ENCODE measurements at places on chromosomes 16 and 17.
A peak's percentile ranks its signal among the peaks of the same experiment; 100 is the strongest.

DNA sequence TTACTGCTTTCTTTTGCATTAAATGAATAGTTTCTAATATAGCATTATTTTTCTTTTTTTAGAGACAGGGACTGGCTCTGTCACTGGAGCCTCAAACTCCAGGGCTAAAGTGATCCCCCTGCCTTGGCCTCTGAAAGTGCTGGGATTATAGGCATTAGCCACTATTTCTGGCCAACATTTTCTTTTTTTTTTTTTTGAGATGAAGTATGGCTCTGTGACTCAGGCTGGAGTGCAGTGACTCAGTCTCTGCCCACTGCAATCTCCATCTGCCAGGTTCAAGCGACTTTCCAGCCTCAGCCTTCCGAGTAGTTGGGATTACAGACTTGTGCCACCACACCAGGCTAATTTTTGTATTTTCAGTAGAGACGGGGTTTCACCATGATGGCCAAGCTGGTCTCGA is 2.0 kb upstream of the DUXB start:
- DNase-seq = no peak

- DNase-seq = no peak
Observed at GRCh38 chr17:52158450-52159042, at the start of gene CA10. Gene CA10, minus strand, starts transcription at chr17:52158714.

DNA sequence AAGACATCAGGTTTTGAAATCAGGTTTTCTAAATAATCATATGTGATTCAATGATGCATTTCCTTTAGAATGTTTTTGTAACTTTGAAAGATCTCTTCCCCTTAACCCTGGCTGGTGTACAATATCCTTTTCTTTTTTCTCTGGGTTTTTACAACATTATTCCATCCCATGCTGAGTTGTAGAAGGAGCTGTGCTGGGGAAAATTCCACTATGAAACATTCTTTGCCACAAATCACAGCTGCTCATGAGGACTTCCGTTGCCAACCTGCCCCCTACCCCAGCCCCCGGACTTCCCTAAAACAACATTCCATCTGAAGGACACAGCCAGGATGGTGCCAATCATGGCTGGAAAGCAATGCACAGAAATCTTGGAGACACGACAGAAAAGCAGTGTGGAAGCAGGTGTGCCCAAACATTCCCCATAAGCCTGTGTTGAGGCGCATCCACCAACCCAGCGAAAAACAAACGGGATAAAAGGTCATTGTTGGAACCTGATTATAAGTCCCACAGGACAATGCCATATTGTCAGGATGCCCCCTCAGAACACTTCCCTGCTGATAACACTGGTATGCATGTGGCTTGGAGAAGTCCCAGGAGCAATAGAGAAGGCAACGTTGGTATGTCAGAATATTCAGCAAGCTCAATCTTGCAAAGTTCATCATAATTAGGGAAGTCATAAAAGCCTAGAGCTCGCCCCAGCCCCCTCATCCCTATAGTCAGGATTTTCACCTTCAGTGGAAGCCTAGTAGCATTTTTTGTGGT is 475.0 kb downstream of the HS3ST3B1 start:
- no peak for DNase-seq

- no peak for DNase-seq
Observed at GRCh38 chr16:61002479-61003204, 1033.6 kb downstream of the CDH8 start.

GRCh38 chr16:55728797-55729196 is 73.0 kb downstream of the SLC6A2 start:
- DNase-seq = no peak

DNA sequence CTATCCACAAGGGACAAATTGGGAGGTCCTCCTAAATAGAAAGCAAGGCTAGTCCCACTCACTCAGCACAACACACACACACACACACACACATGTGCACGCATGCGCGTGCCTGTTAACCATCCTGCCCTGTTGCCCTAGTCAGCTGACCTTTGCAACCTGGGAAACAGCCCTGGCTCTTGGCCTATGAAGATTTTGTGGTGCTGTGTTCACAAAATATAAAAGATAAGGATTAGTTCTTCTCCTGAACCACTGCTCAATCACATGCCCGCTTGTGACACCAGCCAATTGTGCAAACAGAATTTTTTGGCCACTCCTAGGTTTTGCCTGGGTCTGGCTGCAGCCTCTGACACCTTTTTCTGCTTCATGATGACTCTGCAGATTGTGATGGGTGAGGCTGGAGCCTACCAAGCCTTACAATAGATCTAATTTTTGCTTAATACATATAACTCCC is 3.3 kb upstream of the CES1 start:
- DNase-seq = no peak

- DNase-seq = no peak
Observed at GRCh38 chr17:4711661-4712181, 1.3 kb downstream of the ARRB2 start.

DNA sequence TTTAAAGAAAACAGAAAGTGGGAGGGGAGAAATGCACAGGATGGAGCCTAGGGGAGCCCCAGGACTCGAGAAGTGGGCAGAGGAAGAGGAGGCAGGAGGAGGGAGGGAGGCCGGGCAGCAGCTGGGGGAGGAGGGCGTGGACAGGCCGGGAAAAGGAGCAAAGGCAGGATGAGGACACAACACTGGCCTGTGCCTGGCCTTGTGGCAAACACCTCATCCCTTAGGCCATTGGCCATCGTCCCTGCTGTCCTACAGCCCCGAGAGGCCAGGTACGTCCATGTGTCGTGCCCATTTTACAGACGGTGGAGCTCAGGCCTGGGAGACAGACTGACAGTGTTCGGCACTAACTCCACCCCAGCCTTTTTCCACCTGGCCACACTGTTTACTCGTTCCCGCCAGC is 15.9 kb downstream of the JPH3 start:
- DNase-seq = no peak

DNA sequence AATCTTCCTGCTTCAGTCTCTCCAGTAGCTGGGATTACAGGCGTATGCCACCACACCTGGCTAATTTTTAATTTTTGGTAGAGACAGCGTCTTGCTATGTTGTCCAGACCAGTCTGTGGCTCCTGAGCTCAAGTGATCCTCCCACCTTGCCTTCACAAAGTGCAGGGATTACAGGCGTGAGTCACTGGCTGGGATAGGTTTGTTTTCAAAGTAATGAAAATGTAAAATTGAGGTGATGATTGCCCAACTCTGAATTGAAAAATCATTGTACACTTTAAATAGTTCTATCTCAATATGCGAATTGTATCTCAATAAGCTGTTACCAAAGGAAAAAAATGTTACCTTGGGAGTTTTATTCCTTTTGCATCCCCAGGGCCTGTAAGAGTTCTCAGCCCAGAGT is 1.2 kb upstream of the AMFR start:
- DNase-seq = no peak

GRCh38 chr16:26087091-26087490 is 395.3 kb downstream of the HS3ST4 start:
- DNase-seq = no peak

GRCh38 chr17:6259899-6260298 is 175.0 kb downstream of the AIPL1 start:
- DNase-seq = no peak

GRCh38 chr16:79685871-79686270 is 85.3 kb upstream of the MAF start:
- no peak for DNase-seq

- DNase-seq = no peak
Observed at GRCh38 chr17:75712446-75712845, 8.8 kb upstream of the ITGB4 start.

GRCh38 chr17:49565948-49566491 is 9.7 kb upstream of the NXPH3 start:
- DNase-seq = no peak

DNA sequence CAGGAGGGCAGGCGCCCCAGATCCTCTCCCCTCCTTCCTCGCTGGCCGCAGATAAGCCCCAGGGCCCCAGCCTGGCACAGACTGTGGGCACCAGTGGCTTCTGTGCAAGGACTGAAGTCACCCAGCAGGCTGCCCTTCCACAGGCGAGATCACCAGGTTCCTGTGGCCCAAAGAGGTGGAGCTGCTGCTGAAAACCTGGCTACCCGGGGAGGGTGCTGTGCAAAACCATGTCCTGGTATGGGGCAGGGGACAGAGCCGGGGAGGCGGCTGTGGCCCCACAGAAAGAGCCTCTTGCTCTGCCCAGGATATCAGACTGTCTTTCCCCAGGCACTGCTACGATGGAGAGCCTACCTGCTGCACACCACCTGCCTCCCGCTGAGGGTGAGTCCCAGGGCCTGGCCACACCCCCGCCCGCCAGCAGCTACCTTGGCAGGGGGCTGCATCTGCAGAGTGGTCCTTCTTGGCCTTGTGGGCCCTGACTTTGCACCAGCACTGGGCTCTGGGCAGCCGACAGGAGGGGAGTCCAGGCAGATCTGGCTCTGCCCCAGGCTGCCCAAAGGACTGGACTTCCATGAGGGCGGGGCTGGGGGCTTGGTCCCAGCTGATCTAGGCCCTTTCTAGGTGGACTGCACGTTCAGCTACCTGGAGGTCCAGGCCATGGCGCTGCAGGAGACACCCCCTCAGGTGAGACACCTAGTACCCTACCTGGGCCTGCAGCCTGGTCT is 615 bp downstream of the CARMIL2 start:
- no peak for DNase-seq

DNA sequence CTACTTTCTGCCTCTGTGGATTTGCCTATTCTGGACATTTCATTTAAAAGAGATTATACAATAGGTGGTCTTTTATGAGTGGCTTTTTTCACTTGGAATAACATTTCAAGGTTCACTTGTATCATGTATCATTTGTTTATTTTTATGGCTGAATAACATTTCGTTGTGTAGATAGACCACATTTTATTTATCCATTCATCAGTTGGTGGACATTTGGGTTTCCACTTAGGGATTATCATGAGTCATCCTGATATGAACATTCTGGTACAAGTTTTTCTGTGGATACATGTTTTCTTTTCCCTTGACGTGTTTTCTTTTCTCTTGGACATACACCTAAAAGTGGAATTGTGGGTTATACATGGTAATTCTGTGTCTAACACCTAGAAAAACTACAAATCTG is 25.3 kb downstream of the PRSS54 start:
- no peak for DNase-seq

GRCh38 chr16:3173892-3174617 is 13.9 kb upstream of the OR1F1 start:
- DNase-seq = no peak

DNA sequence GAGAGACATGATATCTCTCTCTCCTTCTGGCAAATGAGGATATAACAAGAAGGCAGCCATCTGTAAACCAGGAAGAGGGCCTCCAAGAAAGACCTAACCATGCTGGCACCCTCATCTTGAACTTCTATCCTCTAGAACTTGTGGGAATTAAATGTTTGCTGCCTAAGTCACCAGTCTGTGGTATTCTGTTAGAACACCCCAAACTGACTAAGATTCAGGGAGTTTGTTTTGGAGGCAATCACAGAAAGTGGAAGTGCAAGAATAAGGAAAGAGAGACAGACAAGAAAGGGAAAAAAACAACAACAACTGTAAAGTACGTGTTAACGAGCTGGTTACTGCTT is 114.5 kb upstream of the GOT2 start:
- no peak for DNase-seq

DNA sequence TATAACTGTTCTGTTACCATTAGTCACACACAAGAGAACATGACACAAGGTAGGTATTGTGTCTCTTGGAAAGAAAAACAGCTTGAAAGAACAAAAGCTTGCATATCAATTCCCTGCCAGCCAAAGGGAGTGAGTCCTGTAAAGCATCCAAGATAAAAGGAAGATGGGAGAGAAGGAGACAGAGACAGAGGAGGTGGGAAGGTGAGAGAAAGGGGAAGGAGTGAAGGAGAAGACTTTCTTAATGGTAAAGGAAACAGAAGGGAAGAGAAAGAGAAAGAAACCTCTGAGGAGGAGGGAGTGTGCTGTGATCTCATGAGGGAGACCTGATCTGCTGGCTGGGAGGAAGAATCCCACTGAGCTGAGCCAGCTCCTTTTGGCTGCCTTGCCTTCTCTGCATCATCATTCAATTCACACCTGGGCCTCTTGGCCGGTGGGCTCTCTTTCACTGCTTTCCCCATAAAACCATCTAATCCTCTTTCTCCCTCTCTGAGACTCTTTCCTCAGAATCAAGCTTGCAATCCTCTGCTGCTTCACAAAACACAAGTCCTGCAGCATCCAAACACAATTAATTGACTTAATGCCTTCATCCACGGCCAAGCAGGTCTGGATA is 271.6 kb downstream of the ABCC12 start:
- no peak for DNase-seq

DNA sequence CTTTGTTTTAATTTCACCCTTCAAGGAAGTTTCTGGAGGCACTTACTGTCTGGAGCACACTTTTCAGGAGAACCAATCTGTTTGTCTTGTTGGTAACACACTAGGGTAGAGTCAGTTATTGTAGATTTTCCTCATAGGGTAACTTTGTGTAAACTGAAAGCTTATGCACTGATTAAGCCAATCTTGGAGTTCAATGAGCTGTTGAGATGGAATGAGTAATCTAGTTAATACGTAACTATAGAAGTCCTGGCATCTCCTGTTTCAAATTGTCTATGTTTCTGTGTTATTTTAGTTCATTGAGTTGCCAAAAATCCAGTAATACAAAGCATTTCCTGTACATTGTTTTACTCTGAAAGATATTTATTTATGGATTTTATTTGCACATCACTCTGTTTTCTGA is 111.6 kb upstream of the HAS3 start:
- peak; percentile 60 for DNase-seq

DNA sequence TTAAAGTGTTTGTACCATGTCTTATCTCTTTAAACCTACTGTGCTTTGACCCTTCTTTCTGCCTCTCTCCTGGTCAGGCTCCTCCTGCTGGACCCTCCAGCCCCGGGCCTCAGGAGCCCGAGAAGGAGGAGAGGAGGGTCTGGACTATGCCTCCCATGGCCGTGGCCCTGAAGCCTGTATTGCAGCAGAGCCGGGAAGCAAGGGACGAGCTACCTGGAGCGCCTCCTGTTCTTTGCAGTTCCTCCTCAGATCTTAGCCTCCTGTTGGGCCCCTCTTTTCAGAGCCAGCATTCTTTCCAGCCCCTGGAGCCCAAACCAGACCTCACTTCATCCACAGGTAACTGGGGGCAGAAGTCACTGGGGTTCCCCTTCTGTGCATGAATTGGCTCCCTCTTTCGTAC is 13.6 kb downstream of the CNTROB start:
- no peak for DNase-seq

GRCh38 chr16:24007391-24007790 is 171.6 kb downstream of the PRKCB start:
- DNase-seq = no peak

DNA sequence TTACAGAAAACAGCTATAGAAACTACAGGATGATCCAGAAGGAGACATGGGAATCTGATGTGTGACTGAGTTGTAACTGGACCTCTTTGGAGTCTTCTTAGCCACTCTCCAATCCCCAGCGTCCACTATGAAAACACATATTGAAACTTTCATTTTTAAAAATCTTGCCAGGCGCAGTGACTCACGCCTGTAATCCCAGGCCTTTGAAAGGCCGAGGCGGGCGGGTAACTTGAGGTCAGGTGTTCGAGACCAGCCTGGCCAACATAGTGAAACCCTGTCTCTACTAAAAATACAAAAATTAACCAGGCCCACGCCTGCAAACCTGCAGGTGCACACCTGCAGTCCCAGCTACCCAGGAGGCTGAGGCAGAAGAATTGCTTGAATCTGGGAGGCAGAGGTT is 53.3 kb downstream of the HIC1 start:
- no peak for DNase-seq

Measured in retinal pigment epithelial cell (primary cell).